ENCODE measurements at places on chromosomes 5 and 9. TPM values are rescaled to one million over a fixed set of nuclear protein-coding genes. Genes with fewer than 3 reads are reported as not detected.

PTPA gene
- 202 TPM for total RNA-seq

CSNK1A1 gene
- 345 TPM for total RNA-seq

HAVCR2 gene
- 0.33 TPM for total RNA-seq

ABLIM3 gene
- total RNA-seq: 37.7 TPM

IFNA2 gene
- not detected for total RNA-seq

SLC27A6 gene
- total RNA-seq: 0.13 TPM

ZBED3 gene
- 0.52 TPM for total RNA-seq

Data from smooth muscle cell of the pulmonary artery (primary cell).